ENCODE measurements at places on chromosomes 5 and 9.

DNA sequence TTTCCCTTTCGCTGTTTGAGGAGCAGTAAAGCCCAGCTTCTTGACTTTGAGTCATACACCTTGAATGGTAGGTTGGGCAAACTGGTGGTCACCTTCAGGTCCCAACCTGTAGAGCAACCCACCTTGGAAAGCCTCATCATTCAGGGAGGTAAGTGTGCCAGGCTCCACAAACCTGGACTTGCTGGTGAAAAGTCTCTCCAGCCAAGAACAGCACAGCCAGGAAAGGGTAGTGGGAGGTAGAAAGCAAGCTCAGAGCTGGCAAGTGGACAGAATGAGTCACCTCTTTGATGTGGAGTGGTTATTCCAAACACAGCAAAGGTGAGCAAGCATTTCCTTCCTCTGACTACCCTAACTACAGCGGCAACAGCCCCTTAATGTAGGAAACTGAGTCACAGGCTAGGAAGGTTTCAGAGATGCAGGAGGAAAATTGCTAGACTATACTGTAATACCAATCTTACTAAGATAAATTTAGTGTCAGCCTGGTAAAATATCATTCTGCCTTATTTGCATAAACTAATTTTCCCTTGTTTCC lies 117.5 kb upstream of the MTAP start:
- no peak for DNase-seq

GRCh38 chr5:90941002-90941720 lies 382.6 kb downstream of the ADGRV1 start:
- no peak for DNase-seq

- no peak for DNase-seq
Measured at GRCh38 chr5:1749346-1750124, 50.1 kb downstream of the MRPL36 start.

DNA sequence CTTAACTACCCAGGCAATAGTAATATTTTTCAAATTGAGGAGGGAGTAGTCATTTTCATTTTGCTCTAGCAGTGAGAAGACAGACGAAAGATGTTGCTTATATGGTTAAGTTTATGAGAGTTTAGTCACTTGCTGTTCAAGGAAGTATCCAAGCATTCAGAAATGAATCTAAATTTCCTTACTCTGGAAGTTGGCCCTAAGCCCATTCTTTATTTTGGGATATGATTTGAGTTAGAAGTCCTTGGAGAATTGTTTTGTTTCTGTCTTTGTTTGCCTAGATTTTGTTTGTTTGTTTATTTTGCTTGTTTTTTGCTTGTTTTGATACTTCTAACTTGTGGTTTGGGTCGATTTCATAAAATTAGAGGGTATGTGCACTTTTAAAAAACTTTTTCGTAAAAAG lies 146.4 kb upstream of the FGF10 start:
- DNase-seq = no peak

DNA sequence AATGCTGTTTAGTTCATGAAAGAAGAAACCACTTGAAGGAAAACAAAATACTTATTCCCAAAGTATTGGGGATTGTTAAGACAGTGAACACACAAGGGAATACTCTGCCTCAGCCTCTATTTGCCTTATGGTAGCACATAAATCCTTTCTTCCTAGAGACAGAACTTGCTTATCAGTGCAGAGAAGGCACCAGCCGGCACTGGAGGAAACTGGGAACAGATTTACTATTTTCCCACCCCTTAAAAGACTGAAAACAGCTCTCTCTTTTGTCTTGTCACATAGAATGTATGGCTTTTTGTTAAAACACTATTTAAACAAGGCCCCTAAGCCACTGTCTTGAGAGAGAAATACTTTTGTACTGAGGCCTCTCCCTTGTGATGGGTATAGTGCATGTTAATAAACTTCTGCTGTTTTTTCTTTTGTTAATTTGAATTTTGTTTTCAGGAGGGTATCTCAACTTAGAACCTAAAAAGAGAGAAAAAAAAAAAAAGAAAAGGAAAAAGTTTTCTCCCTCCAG lies 40.7 kb upstream of the EDIL3 start:
- no peak for DNase-seq

- DNase-seq = no peak
Measured at GRCh38 chr9:108095496-108095895, 605.9 kb upstream of the KLF4 start.

DNA sequence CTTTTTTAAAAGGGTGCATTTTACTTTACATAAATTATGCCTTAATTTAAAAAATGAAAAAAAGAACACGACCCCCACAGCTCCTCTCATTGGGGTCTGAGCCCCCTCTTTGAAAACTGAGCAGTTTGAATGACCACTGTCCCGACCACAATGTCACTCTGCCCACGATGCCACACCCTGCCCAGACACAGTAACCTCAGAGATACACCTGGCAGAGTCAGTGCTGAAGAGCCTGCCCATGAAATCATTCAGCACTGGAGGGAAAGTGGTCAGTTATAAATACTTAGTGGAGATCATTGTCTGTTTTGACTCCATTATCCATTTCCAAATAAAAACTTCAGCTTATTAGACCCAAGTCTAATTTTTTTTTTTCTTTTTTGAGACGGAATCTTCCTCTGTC lies 49.3 kb downstream of the DNAJC21 start:
- DNase-seq = no peak

DNA sequence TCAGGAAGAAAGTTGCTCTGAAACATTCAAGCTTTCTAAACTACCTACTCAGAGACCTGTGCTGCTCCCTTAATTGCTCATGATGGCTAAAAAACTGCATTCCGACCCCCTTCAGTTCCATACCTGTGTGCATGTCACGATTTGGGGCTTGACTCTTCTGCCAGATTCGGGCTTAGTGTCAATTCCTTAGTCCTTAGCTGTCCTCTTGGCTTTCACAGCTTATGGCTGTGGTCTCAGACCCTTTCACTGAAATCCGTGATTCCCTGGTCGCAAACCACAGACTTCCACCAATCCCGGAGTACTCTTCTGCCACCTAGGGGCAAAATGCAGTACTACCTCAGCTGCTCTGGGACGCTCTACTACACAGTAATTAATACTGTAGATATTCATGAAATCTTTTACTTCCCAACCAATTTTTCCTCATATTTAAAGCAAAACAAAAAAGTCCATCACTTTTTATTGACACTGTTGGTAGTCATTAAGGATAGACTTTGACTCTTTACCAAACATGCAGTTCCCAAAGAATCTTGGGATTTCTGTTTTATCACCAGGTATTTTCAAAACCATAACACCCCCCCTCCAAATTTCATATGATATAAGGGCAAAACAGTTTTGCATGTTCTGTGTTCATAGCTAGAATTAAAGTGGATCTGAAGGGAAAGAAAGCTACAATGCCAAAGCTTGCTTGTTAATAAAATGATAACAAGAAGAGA lies 617.4 kb downstream of the SLCO4C1 start:
- DNase-seq = no peak

- DNase-seq = no peak
Measured at GRCh38 chr5:78243091-78243490, 51.4 kb downstream of the AP3B1 start.

- DNase-seq = no peak
Measured at GRCh38 chr9:8633784-8634183, 834.2 kb upstream of the DMAC1 start.

DNA sequence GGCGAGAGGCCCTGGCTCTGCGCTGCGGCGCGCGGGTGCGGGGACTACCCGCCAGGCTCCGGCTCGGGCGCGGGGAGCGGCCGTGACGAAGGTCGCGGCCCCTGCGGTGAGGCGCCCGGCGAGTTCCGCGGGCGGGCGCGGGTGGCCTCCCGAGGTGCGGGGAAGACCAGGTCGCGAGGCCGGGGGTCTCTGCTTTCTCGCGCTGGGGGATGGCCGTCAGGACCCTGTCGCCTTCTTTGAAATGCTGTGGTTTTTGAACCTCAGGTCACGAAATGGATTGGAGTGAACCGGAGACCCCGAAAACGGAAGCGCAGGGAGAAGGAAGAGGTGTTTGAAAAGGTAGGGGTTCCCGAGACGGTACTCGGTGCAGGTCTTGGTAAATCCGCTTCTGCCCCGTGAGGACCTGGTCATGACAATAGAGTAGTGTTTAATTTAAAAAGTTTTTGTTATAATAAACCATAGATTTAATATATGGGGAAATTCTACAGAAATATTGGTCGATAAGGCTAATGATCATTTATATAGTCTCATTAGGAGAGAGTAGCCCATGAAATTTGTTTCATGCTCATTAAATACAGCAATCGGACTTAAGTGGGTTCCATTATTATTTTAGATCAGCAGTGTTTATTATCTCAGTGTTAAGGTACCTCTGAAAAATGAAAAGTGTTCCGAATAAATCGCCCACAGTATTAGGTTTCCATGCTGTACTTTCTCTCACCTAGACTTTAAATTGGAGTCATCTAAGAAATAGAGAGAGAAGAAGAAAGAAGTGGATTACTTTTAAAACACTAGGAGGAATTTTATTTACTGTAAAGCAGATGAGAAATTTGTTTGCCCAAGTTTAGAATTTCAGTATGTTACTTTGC lies 279.0 kb downstream of the AOPEP start:
- DNase-seq = no peak

DNA sequence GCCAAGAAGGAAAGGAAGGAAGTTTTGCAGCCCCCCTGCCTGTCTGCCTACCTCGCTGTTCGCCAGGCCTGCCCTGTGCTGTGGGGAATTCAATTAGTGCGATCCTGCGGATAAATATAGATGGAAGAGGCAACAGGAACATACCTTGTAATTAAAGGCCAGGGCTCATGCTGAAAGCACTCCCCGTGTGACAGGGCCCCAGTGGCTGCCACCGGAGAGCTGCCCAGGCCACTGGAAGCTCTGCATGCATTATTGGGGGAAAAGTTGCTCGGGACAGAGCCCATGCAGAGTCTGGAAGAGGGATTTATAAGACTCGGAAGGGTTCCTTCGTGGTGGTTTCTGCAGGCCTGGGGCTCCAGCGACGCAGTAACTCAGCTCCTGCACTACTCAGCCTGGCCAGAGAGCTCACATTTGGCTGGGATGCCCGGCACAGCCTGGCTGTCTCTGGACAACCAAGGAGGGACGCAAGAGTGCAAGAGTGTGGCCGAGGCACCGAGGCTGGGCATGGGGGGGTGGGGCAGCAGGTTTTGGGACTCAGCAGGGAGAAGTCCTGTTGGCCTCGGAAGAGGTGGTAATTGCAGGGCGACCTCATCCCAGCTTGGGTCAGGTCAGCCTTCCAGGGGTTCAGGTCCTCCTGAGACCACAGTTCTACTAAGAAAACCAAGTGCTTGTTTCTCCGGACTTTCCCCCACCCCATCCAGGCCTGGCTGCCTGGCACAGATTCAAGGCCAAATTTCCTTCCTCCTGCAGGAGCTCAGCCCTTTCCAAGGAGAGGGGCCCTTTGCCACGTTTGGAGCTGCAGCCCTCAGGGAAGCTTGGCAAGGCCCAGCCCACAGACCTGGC lies 68.1 kb upstream of the GGTA1 start:
- no peak for DNase-seq

- no peak for DNase-seq
Measured at GRCh38 chr5:79069488-79070349, at the start of the genes BHMT2 and DMGDH. TSS of gene BHMT2 (plus strand) at chr5:79069767. CDS start at chr5:79069783, 16 bp downstream. TSS of gene DMGDH (minus strand) at chr5:79069674. CDS start at chr5:79069620, 54 bp downstream.

DNA sequence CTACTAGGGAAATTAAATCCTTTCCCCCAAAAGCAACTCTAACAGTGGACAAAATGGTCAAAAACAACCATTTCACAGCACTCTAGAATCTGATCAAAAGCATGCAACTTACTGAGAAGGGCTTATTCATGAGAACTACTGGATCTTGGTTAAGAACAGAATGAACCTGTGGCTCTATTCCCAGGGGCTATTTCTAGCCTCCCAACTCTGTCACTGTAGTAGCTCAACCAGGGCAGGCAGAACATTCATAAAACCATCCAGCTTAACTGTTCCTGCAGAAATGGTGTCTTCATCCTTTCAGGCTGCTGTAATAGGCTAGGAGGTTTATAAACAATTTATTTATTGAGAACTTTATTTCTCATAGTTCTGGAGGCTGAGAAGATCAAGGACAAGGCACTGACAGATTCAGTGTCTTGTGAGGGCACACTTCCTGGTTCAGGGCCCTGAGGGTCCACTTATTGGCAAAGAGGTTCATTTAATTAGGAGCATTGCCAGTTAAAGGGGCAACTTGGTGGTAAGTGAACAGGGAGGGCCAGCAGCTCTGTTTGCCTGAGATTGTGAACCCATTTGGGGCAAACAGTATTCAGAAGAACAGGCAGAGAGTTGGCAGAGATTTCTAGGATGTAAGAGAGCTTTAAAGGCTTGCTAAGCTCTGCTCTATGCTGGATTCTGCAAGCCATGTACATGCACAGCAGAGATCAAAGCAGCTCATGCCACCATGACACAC lies 238.5 kb upstream of the FBXL7 start:
- no peak for DNase-seq

- DNase-seq = no peak
Measured at GRCh38 chr9:125746774-125747052, 460 bp upstream of the PBX3 start.
